ENCODE measurements at places on chromosomes 1 and 21.

DNA sequence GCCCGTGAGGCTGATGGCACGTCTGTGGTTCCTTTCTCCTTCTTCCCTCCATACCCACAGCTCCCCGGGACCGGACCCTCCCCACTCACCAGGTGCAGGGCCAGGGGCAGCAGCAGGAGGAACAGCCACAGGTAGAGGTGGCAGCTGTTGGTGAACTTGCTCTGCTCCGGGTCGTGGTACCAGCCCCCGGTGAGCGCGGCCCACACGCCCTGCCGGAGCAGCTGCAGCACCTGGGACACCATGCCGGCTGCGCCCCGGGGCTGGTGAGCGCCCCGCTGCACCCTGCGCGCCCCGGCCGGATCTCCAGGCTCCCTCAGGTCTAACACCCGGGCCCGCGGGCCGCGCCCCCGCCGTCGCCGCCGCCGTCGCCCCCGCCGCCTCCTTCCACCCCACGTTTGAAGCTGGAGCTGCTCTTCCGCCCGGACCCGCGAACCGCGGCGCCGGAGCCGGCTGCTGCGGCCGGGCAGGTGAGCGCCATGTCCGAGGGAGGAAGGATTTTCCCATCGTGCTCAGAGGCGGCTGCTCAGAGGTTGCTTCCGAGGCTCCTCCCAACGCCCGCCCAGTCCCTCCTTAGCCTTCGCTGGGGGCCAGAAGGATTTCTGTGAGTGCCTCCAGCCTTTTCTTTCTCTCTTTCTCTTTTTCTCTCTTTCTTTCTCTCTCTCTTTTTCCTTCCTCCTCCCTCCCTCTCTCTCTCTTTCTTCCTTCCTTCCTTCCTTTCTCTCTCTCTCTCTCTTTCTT lies at the start of gene PCNX2:
Gene PCNX2, minus strand, starts transcription at position 489 of the 738 bp plus-strand sequence. Its CDS starts 247 bp downstream, at position 242.
- DNase-seq = peak; percentile 65

- DNase-seq = no peak
These were observed 3.4 kb downstream of the ZCCHC17 start for GRCh38 chr1:31300193-31300592.

DNA sequence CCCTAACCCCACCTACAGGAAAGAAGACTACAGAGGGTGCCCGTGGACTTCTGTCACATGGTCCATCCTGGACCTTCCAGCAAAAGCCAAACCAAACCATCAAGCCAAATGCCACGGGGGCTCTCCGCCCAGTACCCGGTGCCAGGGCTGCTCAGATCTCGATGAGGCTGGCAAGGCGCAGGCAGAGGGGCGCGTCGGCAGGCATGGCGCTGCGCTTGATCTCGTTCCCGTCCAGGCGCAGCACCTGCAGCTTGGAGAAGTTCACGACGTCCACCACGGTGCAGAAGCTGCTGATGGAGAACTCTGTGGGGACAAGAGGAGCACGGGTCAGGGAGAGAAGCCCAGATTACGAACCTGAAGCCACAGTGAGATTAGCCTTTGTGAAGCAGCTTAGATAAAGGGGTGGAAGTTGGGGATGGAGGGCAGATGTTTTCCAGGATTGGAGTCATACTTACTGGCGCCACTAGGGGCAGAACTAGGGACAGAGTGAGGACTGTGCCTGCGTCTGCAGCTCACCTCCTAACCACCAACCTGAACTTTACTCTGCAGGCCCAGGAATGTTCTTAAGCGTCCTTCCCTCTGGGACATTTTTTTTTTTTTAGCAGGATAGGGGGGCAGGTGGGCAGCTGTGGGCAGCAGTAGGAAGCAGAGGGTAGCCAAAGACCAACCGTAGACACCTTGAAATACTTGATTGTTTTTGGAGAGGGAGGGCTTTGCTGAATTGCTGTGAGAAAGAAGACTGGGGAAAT lies 8.6 kb downstream of the FMOD start:
- peak; percentile 69 for DNase-seq

DNA sequence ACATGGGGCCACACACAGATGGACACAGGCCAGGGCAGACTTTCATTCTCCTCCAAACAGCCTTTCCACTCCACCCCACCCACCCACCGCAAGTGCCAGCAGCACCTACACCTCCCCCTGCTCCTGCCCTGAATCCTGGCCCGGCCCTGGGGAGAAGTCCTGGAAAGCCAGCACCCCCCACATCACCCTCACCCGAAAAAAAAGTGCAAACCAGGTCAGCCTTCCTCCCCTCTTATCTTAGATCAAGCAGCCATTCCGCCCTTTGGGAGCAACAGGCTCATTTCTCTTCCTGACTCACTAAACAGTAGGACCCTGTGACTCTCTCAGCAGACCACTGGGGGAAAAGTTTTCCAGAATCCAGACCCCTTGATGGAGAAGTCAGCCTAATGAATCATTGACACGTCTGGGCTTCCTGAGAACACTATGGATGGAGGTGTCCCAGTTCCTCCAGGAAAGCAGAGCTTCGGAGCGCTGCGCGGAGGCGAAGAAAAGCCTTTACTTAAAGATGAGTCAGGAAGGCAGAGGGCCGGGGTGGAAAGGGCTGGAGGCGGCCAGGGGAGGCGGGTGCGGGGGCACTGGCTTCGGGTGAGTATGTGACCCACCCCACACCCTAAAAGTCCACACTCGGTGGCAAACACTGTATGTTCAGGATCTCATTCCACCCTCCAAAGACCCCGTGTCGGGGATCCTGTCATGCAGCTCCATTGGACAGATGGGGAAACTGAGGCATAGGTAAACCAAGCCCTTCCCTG lies 588.7 kb downstream of the MATN1 start:
- DNase-seq = no peak

DNA sequence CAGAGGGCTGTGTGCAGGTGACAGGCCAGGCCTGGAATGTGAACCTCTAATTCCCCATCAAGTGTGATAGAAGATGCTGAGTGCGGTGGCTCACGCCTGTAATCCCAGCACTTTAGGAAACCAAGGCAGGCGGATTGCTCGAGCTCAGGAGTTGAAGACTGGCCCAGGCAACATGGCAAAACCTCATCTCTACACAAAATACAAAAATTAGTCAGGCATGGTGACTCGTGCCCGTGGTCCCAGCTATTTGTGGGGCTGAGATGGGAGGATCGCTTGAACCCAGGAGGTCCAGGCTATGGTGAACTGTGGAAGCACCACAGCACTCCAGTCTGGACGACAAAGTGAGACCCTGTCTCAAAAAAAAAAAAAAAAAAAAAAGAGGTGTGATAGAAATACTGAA lies 40.1 kb upstream of the PUM1 start:
- no peak for DNase-seq

- DNase-seq = peak; percentile 7
These were observed 40.3 kb downstream of the RPE65 start for GRCh38 chr1:68409426-68409825.

- DNase-seq = no peak
These were observed 111.4 kb downstream of the ZP4 start for GRCh38 chr1:237779356-237779755.

- DNase-seq = no peak
These were observed 21.5 kb upstream of the TMCO2 start for GRCh38 chr1:40226192-40226591.

Data from hepatic stellate cell (primary cell).